ENCODE measurements at places on chromosomes 4 and X.

GRCh38 chrX:23898412-23898959 is 9.3 kb downstream of the APOO start:
- DNase-seq = peak; percentile 27

GRCh38 chr4:13430834-13431568 is 53.1 kb downstream of the RAB28 start:
- no peak for DNase-seq

- DNase-seq = no peak
Measured at GRCh38 chrX:53930515-53931380, 113.5 kb downstream of the PHF8 start.

- DNase-seq = no peak
Measured at GRCh38 chr4:142238589-142238988, 602.2 kb downstream of the IL15 start.

- peak; percentile 76 for DNase-seq
Measured at GRCh38 chr4:168621806-168622589, 125.1 kb downstream of the PALLD start.

DNA sequence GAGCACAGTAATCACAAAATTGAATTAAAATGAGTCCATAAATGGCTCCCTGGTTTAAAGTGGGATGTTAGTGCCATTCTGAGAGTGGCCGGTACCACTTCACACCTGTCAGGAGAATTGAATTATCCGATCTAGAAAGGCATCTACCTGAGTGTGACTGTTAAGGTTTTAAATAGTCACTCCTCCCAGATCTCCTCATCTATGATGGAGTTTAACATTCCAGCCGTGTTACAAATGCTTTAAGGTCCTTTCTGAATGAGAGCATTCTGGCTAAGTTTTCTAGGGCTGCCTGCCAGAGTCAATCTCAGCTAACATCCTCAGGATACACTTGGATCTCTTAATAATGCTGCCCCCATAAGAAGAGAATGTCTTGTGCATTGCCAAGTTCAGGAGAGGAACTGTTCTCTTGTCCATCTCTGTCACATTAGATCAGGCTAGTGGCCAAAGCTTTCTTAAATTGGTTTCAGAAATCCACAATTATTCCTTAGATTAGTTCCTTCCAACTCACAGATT is 231.1 kb downstream of the SLC39A8 start:
- peak; percentile 69 for DNase-seq

- no peak for DNase-seq
Measured at GRCh38 chr4:125191232-125191631, 123.5 kb upstream of the FAT4 start.

DNA sequence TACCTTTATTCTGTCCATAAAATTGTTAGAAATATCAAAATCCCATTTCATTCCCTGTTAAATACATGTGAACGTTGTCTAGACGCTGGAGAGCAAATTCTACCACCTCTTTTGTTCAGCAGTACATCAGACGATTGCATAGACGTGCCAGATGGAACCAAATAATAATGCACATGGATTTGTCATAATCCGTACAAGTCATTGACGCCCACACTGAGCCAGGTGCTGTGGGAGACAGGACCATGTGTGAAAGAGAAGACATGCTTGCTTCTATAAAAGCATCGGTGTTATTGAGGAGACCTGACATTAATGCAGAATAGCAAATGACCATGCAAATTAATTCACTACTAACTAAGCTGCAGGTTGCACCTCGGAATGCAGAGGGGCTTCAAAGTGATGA is 175.0 kb downstream of the PTTG2 start:
- no peak for DNase-seq

- no peak for DNase-seq
Measured at GRCh38 chrX:105168577-105168976, 51.9 kb downstream of the TEX13A start.

DNA sequence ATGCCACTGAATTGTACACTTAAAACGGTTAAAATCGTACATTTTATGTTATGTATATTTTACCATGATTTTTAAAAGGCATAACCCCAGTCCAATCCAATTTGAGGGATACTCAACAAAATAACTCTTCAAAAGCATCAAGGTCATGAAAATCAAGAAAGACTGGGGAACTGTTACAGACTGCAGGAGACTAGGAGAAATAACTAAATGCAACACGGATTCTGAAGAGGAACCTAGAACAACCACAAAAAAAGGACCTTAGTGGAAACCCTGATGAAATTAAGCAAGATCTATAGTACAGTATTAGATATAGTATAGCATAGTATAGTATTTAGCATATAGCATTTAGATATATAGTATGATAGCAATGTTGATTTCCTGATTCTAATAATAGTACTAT is 26.8 kb downstream of the SH3KBP1 start:
- no peak for DNase-seq

- DNase-seq = no peak
Measured at GRCh38 chr4:4607336-4608213, 65.7 kb upstream of the STX18 start.

DNA sequence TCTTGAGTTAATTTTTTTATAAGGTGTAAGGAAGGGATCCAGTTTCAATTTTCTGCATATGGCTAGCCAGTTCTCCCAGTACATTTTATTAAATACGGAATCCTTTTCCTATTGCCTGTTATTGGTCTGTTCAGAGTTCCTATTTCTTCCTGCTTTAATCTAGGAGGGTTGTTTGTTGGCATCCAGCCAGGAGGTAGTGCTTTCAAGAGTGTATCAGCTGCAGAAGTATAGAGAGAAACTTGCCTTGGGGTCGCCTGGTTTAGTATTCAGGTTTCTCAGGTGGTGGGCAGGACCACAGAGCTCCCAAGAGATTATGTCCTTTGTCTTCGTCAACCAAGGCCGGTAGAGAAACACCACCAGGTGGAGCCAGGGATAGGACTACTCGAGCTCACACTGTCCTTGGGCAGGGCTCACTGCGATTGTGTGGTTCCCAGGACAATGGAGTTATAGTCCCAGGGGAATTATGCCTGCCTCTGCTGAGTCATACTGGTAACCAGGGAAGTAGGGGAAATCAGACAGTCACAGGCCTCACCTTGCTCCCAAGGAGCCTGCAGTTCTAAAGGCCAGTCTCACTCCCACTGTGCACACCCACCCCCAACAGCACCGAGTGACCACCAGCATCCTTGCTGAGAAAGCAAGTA is 168.1 kb downstream of the VSIG4 start:
- DNase-seq = no peak

DNA sequence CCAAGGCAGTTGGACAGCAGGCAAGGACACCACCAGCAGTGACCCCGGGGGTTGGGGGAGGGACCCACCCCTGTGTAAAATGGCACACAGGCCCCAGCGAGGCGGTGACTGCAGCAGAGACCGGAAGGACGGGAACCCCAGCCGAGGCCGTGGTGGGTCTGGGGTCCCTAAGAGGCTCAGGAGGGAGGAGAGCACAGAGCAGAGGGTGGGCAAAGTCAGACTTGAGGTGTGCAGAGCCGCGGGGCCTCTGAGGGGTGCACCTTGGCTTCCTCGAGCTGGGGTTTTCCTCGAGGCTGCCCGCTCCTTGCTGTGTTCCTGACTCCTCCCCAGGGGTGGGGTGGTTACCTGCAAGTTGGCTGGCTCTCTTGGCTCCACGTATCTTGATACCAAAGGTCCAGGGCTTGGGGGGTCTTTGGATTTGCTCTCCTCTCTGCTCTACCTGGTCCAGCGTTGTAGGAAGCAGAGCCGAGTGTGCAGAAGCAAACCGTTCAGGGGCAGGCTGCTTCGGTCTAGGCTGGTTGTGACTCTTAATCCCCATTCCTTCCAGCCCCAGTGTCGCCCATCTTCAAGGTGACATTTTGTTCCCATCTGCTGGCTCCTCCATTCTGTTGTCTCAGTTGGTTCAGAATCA is 37.9 kb upstream of the SORCS2 start:
- no peak for DNase-seq

DNA sequence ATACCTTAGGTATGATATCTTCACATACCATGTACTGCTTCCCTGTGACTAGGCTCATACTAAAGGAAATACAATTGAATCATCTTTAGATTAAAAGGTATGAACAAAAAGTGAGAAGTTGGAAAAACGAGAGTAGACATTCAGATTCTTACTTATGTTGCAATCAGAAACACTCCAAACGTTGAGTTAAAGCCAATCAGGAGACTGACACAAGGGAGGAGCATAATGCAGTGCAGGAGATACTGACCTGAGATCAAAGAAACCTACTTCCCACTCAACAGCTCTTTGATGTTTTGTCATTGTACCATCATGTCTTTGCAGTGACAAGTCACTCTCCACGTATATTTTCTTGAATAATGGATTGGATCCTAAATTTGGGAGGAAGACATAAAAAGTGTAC is 8.9 kb upstream of the PCDH18 start:
- no peak for DNase-seq

DNA sequence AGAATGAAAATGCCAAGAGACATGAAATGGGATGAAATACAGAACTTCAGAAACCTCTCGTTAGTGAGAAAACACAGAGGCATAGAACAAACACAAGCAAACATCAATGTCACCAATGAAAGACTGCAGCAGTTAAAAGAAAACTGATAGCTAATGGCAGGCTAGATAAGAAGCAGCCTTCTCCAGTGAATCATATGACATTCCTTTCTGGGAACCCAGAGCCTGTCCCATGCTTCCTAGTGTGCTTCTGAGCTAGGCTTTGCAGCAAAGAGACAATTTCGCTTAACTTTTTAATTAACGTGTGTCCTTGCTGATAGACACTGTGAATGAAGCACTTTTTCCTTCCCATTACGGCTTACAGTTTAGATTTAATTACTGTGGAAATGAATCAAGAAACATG is 444.6 kb downstream of the IL15 start:
- DNase-seq = no peak

DNA sequence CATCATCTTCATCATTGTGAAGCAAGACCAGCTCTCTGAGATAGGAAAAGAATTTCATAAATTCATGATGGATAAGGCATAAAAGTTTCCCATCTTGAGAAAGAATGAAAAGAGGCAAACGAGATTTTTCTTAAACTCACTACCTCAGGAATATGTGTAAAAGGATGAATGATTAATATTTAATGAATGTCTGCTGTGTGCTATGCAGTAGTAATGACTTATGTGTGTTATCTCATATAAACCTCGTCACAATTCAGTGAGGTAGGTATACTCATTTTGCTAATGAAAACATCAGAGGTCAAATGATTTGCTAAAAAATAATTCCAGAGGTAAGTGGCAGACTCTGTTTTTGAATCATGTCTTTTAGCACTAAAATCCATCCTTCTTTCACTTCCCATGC is 42.6 kb upstream of the GYPA start:
- DNase-seq = no peak

DNA sequence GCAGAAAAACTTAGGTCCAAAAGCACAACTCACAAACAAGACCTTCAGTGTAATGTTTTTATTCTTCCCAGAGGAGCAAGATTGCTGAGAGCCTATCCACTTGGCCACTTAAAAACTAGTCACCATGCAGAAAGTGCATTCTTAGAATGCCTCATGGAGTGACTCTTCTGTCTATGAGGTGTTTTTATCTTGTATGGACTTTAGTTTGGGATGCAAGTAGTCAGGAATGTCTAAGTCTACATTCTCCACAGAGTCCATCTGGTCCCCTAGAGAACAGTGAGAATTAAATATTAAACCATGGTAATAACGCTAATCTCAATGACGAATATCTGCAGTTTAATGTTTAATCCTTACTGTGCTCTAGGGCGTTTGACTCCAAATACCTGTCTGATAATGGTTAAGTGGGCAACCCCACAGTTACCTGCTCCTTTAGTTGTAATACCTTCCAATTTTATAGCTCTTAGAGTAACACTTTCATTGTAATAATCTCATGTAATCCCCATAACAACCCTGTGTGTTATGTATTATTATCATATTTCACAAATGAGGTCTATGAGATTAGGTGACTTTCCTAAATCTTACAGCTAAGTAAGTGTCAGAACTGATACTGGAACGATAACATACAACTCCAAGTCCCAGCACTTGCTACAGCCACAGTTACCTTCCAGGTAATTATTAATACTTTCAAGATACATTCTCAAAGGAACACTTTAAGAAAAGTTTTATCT is 235.6 kb upstream of the JADE1 start:
- no peak for DNase-seq

GRCh38 chr4:110128472-110128919 is 69.9 kb downstream of the ELOVL6 start:
- no peak for DNase-seq

GRCh38 chr4:20617678-20618396 is 82.4 kb upstream of the PACRGL start:
- DNase-seq = no peak

DNA sequence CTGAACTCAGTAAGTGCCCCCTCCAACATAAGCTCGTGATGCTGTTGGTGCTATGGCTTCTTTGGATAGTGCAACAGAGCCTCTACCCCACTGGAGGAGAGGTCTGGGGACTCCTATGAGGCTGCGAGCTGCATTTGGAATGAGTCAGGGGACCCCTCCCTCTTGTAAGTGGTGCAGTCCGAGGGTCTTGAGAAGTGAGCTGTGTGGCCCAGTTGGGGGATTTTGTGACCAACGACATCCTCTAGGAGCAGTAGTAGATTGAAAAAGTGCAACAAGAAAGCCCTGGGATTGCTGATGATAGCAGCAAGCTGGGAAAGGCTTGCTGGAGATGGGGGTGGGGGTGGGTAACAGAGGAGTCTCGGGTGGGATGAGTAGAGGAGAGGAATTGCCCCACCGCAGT is 3.1 kb downstream of the FRMPD3 start:
- no peak for DNase-seq

DNA sequence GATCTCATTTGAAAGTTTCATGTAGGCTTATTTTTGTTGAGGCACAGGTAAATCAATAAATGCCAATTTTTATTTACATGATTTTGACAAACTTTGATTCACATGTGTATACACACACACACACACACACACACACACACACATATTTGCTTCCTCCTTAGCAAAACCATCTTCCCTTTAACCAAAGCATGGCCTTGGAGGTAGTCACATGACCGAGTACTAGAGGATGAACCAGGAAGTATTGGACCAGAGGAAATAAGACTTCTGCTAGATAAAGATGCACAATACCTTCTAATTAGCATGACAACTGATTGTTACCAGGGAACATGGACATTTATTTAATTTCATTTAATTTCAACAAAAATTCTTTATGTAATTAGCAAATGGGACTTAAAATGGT is 23.4 kb upstream of the CFAP299 start:
- no peak for DNase-seq

DNA sequence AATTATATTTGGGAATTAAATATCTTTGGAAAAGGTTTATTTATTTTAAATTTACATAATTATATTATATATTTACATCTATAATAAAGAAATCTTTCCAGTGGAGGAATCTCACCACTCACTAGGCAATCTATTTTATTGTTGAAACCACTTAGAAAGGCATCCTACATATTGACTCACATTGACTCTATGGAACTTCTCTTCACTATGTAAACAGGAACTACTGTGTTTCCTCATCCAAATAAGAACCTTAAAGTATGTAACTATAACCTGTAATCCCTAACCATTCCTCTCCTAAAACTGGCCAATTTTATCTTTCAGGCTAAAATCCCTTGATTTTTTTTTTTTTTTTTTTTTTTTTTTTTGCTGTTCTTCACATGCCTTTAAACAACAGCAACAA is 268.7 kb downstream of the MAPK10 start:
- DNase-seq = no peak

DNA sequence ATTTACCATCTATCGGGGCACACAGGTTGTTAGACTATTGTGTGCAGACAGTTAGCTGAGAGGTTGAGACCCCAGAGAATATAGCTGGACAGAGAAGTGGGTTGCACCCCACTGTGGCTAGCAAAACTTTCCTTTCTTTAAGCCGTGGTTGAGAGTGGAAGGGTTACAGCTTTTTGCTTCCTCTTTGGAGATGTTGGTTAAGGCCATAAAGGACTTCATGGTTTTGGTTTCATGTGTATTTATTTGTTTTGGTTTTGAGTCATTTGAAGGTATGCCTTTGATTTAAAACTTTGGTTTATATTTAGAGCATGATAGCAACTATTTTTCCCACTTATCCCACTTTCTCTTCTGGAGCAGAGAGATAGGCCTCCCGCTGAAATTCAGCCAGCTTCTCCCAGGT is 274.3 kb upstream of the IL1RAPL1 start:
- no peak for DNase-seq

Data from cerebellar cortex (tissue), 1 donor.